ENCODE measurements at places on chromosomes 16 and 17.

DNA sequence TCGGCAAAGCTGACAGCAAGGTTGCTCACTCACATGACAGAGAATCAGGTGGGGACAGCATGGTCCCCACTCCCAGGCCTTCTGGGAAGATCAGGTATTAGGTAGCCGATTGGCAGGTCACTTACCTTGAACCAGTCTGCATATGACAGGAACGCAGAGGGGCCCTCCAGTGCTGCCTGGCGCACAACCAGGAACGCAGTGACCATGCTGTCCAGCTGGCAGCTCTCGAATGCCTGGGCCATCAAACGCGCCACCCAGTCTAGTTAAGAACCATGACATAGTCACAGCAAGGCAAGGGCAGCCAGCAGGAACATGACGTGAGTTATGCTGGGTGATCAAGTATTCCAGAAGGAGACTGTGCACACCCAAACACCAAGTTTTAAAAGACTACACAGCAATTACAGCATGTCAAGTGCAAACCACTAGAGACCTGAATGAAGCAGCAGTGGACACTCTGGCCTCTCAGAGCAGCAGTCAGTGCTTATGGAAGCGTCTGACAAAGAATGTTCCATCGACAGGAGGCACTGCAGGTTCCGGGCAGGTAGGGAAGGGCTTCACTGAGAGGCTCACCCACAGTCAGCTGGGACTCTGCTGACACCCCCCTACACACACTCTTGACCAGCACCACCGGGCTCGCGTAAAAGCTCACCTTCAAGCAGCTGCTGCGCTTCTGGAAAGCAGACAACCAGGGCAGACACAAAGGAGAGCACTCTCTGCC is 25.0 kb downstream of the FANCA start:
- no peak for DNase-seq

GRCh38 chr16:48635199-48635718 is 25.3 kb upstream of the N4BP1 start:
- DNase-seq, result no peak

- no peak for DNase-seq
Measured at GRCh38 chr17:67152824-67153223, 92.2 kb downstream of the HELZ start.

DNA sequence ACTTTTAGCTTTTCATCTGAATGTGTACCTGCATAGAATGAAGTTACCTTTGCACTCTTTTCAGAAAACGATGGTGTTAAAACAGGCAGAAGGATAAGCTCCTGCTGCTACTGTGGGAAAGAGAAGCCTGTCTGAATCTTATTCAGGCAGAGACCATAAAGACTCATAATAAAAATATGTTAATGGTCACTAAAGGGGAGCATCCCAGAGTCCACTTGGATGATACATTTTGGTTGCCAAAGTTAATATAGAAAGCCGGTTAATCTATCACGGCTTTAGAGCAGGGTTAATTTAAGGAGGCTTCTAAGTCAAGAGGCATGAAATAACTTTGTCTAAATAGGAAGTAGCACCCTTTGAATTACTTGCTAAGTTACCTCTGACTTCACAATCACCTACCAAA is 2.9 kb downstream of the MARCHF10 start:
- no peak for DNase-seq
